ENCODE measurements at places on chromosomes 7 and 10. TPM values are rescaled to one million over a fixed set of nuclear protein-coding genes. Genes with fewer than 3 reads are reported as not detected.

KCNMA1 gene
- total RNA-seq = 107 TPM

TBC1D12 gene
- 12.4 TPM for total RNA-seq

NODAL gene
- total RNA-seq = not detected

AGK gene
- 23.8 TPM for total RNA-seq

NPC1L1 gene
- total RNA-seq = not detected

TMEM196 gene
- total RNA-seq = not detected

GLI3 gene
- total RNA-seq = 7.2 TPM

ZNF727 gene
- total RNA-seq = not detected

CXCL12 gene
- 5.6 TPM for total RNA-seq

CPA5 gene
- not detected for total RNA-seq

GJD4 gene
- total RNA-seq = not detected

CCDC172 gene
- total RNA-seq = not detected

HOGA1 gene
- 0.32 TPM for total RNA-seq

ZNF398 gene
- 6.8 TPM for total RNA-seq

WEE2 gene
- total RNA-seq = not detected

CDC14C gene
- not detected for total RNA-seq

All from smooth muscle cell of the umbilical artery (primary cell).